Naive thymus-derived CD4-positive, alpha-beta T cell (primary cell): ENCODE measurements at places on chromosomes 1 and 21. TPM values are rescaled to one million over a fixed set of nuclear protein-coding genes. Genes with fewer than 3 reads are reported as not detected.
A peak's percentile ranks its signal among the peaks of the same experiment; 100 is the strongest.

DNA sequence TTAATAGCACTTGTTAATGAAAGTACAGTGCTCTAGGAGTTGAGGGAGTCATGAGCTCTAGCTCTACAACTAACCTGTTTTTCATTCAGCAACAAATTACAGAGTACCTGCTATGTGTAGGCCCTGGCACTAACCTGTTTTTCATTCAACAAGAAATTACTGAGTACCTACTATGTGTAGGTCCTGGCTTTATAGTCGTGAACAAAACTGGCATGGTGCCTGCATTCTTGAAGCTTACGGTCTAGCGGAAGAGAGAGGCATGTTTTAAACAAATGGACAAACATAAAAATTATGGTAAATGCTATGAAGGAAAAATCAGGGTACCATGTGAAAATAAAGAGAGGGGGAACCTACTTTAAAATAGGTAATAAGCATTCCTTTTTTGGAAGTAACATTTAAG, 2.2 kb upstream of the UBAP2L start:
- H3K4me1 ChIP-seq: peaks cover 40% of the 10 kb centered on the region
- peak overlapping the region; percentile 99 for H3K27ac ChIP-seq
- DNase-seq: no peak
- H3K27me3 ChIP-seq: no peaks in the 10 kb centered on the region

The CLCA4 gene
- not detected for total RNA-seq

DNA sequence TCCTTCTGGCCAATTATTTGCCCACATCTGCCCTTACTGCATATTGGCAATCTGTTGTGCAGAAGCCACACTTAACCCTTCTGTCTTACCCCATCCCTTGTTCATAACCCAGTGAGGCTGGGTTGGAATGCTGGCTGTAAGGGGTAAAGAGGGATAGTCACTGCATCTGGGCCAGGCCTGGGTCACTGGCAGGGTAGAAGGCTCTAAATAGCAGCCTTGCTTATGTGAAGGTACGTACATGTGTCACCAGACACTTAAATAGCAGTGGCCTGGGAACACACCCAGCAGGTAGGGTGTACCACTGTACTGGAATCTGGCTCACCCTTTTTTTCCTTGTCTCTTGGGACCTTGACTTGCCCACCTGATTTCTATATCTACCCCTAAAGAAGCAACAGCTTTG, 9.9 kb upstream of the TARS2 start:
- no peaks in the 10 kb centered on the region for H3K4me1 ChIP-seq
- no peaks in the 10 kb centered on the region for H3K27me3 ChIP-seq
- H3K36me3 ChIP-seq: peaks cover under 1% of the 10 kb centered on the region
- H3K4me3 ChIP-seq: no peak overlapping the region

The SLC6A9 gene
- not detected for total RNA-seq

The APP gene
- total RNA-seq: 54.9 TPM

GRCh38 chr1:12450756-12451559, 167.1 kb downstream of the DHRS3 start:
- DNase-seq: no peak
- peaks cover 29% of the 10 kb centered on the region for H3K4me1 ChIP-seq

DNA sequence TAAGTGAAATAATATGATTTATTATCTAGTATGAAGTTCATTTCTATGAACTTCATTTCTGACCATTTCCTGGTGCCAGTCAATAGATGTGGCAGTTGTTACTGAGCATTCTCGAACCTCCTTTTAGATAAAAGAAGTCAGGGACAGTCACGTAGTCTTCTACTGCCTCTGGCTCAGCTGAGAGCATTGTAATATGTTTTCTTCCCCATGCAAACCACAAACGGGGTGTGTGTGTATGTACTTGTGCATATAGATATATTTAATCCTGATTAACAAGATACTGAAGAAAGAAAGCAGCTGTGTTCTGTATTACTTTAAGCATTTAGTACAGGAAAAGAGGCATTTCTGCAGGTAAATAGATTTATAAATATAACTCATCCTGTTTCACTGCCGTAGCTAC, 21.6 kb downstream of the ZNF684 start:
- H3K27ac ChIP-seq: no peak overlapping the region
- DNase-seq: no peak
- H3K4me3 ChIP-seq: no peak overlapping the region
- H3K4me1 ChIP-seq: no peaks in the 10 kb centered on the region
- H3K27me3 ChIP-seq: no peaks in the 10 kb centered on the region
- H3K36me3 ChIP-seq: no peaks in the 10 kb centered on the region

The FABP3 gene
- not detected for total RNA-seq

The ELAPOR1 gene
- total RNA-seq: 11.5 TPM

The MYBPHL gene
- total RNA-seq: not detected

DNA sequence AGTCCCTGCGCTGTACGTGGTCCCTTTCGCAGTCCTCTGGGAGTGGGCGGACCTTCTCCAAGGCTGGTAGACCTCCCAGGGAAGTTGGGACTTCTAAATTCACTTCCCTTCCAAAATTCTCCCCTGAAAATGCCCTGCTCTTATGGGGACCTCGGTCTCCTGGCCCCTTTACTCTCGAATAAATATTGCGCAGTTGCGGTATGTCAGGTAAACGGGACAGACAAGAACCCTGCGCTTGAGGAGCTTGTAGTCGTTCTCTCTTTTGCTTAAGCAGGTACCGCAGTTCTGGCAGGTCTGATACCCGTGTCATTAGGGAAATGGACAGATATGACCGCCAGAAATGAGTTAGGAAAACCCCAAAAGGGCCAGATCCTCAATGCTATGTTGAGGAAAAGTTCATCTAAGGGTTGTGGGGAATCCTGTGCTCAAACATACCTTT, 561 bp downstream of the KIF2C start:
- H3K4me1 ChIP-seq: peaks cover 7% of the 10 kb centered on the region
- no peaks in the 10 kb centered on the region for H3K36me3 ChIP-seq
- H3K27ac ChIP-seq: peak overlapping the region; percentile 84
- no peaks in the 10 kb centered on the region for H3K27me3 ChIP-seq

The ARMH1 gene
- total RNA-seq: 77.2 and 87.0 TPM in 2 replicates

The CYP4X1 gene
- total RNA-seq: not detected

GRCh38 chr1:210689826-210690225, 361.1 kb downstream of the HHAT start:
- no peak overlapping the region for H3K27ac ChIP-seq
- no peak for DNase-seq

DNA sequence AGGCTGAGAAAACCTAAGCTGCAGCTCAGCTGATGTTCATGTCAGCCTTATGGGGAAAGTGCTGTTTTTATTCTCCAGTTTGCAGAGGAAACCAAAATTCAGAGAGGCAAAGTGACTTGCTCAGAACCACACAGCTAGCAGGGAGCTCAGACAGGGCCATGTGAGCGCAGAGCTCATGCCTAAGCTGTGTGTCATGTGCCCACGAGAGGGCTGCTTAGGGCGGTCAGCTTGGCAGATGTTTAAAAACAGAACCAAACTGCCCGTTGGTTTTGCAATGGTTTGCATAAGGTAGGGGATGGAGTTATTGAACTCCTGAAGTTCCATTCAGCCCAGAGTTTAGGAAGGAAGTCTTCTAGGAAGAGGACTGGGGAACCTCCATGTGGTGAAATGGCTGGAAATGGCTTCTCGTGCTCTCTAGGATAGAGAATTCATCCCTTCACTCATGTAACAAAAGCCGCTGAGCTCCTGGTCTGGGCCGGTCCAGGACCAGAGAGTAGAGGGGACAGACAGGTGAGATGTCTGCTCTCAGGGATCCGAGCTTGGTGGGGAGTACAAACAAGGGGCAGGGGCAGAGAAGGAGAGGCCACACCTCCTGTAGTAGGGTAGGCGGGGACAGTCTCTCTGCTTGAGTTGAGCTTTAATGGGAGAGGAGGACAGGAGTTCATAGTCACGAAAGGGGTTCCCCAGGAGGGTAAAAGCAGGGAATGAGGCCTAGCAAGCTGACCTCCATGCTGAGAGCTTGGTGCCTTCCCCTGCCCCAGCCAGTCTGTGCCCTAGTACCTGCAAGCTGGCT, 46.9 kb downstream of the ARHGEF10L start:
- H3K27me3 ChIP-seq: no peaks in the 10 kb centered on the region
- no peaks in the 10 kb centered on the region for H3K36me3 ChIP-seq
- no peaks in the 10 kb centered on the region for H3K4me1 ChIP-seq
- DNase-seq: no peak

GRCh38 chr1:224896130-224896781, 33.2 kb upstream of the DNAH14 start:
- no peaks in the 10 kb centered on the region for H3K27me3 ChIP-seq
- DNase-seq: no peak
- no peak overlapping the region for H3K4me3 ChIP-seq
- no peak overlapping the region for H3K27ac ChIP-seq
- H3K36me3 ChIP-seq: no peaks in the 10 kb centered on the region

DNA sequence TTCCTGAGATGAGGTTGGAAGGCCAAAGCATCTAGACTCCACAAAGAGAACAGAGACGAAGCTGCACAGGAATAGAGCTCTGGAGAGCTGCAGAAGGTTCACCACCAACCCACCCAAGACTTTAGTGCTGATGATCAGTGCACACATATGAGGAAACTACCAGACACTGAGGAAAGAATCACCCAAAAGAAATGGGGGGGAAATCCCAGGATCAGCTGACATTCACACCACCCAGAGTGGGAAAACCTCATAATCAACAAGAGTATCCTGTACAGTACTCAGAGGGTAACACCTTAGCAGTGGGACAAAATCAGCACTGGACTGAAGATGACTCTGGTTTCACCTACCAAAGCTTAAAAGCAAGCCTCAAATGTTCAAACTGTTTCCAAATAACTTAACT, 36.4 kb downstream of the DENND1B start:
- H3K27ac ChIP-seq: no peak overlapping the region
- H3K36me3 ChIP-seq: no peaks in the 10 kb centered on the region
- no peaks in the 10 kb centered on the region for H3K4me1 ChIP-seq
- no peak overlapping the region for H3K4me3 ChIP-seq
